ENCODE measurements at places on chromosomes 13 and 19.

GRCh38 chr13:100528353-100528752, 60.2 kb downstream of the GGACT start:
- no peak for DNase-seq

DNA sequence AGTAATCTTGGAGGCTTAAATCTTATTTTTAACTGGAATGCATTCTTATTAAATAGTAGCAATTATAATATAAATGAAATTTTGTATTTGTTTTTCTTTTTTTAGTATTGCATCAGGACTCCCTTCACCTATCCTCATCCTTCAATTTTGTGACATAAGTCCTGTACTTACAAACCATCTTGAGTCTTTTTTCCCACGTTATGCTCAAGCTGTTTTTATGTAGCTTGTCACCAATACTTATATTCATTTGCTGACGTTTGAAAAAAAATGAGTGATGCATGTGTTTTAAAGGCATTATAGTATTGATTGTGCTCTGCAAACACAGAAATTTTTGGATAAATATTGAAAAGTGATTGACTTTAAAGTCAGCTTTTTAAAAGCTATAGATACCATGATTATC, 888 bp downstream of the GPR18 start:
- no peak for DNase-seq

DNA sequence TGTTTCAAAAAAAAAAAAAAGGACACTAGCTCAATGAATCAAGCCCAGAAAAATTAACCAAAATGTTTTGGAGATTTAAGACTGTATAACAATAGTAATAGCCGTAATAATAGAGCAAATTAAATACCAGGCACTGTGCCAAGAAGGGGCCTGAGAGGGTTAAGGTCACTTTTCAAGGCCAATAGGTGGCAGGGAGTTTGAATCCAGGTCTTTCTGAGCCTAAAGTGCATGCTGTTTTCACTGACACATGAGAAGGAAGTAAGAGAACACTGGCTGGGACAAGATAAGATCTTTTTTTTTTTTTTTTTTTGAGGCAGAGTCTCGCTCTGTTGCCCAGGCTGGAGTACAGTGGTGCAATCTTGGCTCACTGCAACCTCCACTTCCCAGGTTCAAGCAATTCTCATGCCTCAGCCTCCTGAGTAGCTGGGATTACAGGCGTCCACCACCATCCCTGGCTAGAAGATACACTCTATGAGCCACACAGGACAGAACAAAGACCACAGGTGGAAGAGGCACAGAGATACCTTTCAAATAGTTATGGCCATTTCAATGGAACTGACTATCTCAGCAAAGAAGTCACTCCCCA, 7.7 kb downstream of the FFAR2 start:
- DNase-seq = no peak

GRCh38 chr13:103184413-103184812, 118.2 kb upstream of the SLC10A2 start:
- no peak for DNase-seq

- no peak for DNase-seq
Observed at GRCh38 chr19:1665565-1666047, 13.2 kb upstream of the TCF3 start.

GRCh38 chr13:90414691-90415596, 932.5 kb upstream of the MIR17HG start:
- no peak for DNase-seq

GRCh38 chr13:41565216-41565615, 107.9 kb downstream of the RGCC start:
- no peak for DNase-seq

DNA sequence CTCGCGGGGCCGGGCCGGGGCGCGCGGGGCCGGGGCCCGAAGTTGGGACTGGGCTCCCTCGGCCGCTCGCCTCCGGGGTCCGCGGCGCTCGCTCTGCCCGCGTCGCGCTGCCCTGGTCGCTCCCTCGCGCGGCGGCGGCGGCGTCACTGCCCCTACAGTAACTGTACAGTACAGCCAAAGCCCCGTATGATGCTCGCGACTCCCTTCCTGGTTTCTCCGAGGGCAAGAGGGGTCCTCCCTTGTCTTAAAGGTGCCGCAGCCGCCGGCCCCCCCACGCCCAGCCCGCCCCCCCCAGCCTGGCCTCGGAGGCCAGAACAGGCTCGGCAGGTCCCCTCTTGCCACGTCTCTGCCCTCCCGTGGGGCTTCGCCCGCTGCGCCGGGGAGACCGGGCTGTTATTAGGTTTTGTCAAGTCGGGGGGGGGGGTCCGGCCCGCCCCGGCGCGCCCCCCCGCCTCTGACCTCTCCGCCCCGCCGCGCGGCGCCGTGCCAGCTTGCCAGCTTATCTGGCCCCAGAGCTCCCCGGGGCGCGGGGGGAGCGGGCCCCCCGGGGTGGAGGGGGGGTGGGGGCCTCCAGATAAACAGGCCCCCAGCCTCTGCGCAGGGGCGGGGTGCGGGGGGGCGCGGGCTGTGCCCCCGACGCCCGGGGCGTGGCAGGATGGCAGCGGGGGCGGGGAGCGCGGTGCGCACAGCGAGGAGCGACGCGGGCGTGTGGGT, at the start of gene ZBTB7A:
Gene ZBTB7A (minus strand): TSS at position 218 of the 714 bp plus-strand sequence. CDS start 11,667 bp downstream, outside the sequence.
- peak; percentile 74 for DNase-seq

Data from activated CD4-positive, alpha-beta T cell treated with anti-CD3 and anti-CD28 coated beads, Interleukin-2, amount 50 U/mL, for 48 hours (primary cell).